ENCODE measurements at places on chromosomes 16 and 17.

DNA sequence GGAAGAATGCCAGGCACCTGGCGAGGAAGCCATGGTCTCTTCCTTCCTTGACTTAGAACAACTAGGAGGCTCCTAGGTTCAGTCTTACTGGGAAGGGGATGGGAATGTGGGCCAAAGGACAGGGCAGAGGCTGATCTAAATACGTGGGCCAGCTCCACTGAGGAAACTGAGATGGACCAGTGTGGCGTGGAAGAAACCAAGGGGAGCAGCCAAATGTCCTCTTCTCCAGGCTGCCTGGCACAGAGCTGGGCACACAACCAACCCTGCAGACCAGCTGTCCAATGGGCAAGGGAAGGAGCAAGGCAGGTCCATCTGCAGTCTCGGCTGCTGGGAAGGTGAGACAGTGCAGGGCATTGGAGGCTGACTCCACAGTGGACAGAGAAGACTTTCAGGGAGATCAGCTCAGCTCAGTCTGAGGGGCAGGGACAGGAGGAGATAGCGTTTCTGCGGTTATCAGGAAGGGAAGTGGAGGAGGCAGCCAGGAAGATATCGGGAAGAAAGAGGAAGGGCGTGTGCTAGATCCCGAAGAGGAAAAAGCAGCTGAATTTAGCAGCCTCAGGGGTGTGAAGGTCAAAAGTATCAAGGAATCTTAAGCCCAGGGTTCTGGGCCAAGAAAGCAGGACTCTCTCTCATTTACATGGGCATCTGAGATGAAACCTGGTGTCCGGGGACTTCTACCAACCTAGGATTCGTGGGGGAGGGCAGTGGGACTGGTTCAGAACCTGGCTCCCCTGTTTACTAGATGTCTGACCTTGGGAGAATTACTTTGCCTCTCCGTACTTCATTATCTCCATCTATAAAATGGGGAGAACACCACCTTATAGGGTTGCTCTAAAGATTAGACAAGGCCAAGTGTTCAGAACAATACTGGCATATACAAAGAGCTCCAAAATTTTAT is 1.8 kb downstream of the KIFC3 start:
- no peak for DNase-seq

DNA sequence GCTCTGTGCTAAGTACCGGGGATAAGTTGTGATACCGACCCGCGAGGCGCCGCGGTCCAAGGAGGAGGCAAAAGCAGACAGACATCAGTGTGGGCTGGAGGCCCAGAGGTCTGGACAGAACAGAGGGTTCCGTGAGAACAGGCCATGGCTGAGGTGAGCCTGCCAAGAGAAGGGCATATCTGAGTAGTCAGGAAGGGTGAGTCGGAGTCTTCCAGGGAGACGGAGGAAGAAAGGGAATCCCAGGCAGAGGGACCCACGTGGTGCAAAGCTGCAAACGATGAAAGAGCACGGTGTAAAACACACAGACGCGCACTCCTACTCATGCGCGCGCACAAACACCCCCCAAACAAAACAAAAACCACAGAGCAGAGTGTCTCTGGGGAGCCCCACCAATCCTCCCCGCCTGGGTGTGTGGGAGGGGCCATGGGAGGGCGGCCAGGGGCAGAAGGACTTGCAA is 18.1 kb downstream of the RHBDL3 start:
- DNase-seq: no peak

GRCh38 chr17:46879101-46879500 is 27.7 kb downstream of the WNT9B start:
- DNase-seq: no peak

DNA sequence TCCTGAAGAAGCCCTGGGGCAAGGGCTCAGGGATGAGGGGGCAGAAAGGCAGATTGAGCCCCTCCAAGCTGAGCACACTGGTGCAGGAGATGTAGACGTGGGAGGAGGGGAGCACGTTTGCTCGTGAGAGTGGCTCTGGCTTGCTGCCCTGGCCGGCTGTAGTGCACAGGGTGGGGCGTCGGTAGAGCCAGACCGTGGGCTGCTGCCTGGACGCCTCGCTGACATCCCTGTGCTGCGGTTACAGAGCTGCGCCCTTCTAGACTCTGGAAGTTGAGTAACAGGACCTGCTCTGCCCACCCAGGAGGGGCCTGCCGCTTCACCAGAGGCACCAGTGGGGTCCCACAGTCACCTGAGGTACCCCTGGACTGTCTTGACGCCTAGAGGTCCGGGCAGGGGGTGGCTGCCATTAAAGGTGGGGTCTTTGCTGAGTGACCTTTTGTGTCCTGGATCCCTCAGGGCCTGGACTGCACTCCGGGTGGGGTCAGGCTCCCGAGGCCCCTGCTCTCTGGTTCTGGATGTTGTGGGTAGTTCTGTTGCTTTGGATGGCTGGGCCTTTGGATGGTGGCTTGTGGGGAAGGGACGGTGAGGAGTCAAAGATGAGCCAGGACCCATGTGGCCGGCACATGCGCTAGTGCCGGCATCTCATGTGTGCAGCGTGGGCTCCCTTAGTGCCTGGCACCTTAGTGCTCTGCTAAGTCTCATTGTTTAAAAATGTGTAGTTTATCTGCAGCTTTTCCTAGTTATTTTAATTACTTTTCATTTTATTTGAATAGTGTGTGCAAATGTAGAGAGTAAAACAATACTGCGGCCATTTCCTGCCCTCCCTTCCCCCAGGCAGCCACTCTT is 41.7 kb downstream of the PGS1 start:
- DNase-seq: no peak

GRCh38 chr16:57107321-57107922 is 15.0 kb downstream of the CPNE2 start:
- no peak for DNase-seq

DNA sequence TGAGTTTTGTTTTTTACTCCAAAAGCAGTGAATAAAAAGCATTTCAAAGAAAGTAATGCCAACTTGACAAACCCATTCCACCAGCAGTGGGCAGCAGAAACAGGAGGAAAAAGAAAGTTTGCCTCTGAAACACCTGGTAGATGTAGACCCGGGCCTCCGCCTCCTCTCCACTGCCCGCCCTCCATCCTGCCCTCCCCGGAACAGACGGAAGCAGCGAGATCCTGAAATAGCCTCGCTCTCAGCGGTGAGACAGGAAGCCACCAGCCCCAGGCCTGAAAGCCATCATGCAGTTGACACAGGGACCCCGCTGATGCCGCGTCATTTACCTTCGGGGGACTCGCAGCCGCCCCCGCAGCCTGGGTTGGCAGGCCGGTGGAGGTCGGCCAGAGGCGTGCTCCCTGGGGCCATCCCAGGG is 67.8 kb downstream of the C16orf78 start:
- peak; percentile 75 for DNase-seq

GRCh38 chr17:32110596-32110995 is 31.7 kb upstream of the RHOT1 start:
- DNase-seq: no peak

DNA sequence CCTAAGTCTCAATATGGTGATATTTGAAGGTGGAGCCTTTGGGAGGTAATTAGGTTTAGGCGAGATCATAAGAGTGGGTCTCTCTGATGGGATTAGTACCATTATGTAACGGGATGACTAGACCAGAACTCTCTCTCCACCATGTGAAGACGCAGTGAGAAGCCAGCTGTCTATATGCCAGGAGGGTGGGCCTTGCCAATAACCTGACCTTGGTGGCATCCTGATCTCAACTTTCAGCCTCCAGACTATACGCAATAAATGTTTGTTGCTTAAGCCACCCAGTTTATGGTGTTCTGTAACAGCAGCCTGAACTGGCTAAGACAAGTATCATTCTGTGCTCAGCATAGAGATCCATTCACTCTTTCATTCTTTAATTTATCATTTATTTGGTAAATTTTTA is 167.2 kb upstream of the CDH11 start:
- DNase-seq: no peak

- DNase-seq: no peak
Measured at GRCh38 chr17:64947152-64947551, 27.9 kb upstream of the LRRC37A3 start.

GRCh38 chr17:17732892-17733670 is 51.8 kb downstream of the RAI1 start:
- no peak for DNase-seq

DNA sequence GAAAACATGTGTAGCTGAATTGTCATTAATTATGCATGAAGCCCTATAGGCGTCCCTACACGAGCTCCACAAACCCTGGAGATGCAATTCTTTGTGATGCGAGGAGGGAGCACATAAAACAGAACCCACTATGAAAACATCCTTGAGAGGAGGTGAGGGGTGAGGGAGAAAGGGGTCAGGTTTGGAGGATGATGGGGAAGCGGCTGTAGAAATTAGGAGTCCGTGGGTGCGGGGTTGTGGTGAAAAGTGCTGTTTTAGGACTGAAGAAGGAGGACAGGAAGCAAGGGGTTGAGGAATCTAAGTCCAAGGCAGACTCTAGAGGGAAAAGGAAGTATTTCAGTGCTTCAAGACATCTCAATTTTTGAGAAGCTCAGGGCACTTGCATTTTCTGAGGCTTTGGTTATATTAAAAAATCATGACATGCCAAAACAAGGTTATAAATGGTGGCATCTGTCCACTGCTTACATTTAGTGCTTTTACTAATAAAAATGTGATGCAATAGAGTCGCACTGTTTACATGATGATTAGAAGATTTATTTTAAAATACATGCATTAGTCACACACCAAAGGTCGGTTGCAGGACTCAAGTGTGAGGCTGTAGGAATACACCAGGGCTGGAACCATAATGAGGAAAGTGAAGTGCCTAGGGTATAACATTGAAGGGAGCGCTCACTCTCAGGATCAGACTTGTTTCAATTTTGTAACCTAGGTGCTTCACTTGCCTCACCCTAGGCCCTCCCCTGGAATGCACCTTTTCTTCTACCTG is 379.5 kb downstream of the HS3ST4 start:
- no peak for DNase-seq

- peak; percentile 53 for DNase-seq
Measured at GRCh38 chr16:566475-567372, at the start of gene NHLRC4. Gene NHLRC4 (plus strand): TSS chr16:567005. CDS start chr16:568048, 1,043 bp downstream.

GRCh38 chr17:69390795-69391501 is 23.5 kb upstream of the MAP2K6 start:
- no peak for DNase-seq

GRCh38 chr16:6852643-6853225 is 479.9 kb upstream of the RBFOX1 start:
- DNase-seq: no peak

- DNase-seq: no peak
Measured at GRCh38 chr17:50471009-50471905, 2.6 kb upstream of the CHAD start.

DNA sequence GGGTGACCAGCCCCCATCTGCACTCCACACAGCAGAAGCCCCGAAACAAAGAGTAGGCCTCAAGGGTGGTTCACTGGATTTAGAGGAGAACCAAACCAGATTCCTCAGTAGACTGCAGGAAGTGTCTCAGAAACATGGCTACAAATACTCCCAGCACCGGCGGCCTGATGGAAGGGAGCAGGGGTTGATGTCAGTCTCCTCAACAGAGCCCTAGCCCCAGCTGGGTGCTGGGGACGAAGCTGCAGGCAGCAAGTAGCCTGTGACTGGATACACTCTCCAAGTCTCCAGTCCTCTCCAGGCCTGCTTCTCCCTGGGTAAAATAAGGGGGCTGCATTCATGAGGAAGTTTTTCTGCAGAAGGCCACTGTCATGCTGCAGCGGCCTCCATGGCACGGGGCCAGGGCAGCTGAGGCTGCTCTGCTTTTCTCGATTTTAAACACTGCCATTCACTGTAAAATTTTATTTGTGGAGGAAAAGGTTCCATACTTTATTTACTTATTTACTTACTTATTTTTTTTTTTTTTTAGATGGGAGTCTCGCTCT is 36.7 kb upstream of the SREBF1 start:
- DNase-seq: no peak

- no peak for DNase-seq
Measured at GRCh38 chr16:19130385-19130784, 16.6 kb downstream of the ITPRIPL2 start.

DNA sequence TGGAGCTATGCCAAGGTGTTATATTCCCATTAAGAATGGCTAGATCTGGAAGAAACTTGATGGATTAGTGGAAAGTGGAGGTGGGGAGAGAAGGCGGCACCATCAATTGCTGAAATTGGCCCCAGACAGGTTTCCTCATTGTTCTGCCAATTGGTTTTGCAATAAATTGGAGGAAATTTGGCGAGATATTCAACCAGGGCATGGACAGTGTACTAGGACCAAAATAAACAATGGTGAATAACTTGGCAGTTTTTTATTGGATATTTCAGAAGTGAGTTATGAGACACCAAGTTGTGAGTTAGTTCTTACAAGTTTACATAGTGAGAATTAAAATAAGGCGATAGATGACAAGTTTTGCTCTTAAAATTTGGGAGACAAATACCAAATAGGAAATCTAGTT is 41.1 kb upstream of the SOX9 start:
- no peak for DNase-seq

- no peak for DNase-seq
Measured at GRCh38 chr17:20053361-20053964, 44.3 kb downstream of the SPECC1 start.

DNA sequence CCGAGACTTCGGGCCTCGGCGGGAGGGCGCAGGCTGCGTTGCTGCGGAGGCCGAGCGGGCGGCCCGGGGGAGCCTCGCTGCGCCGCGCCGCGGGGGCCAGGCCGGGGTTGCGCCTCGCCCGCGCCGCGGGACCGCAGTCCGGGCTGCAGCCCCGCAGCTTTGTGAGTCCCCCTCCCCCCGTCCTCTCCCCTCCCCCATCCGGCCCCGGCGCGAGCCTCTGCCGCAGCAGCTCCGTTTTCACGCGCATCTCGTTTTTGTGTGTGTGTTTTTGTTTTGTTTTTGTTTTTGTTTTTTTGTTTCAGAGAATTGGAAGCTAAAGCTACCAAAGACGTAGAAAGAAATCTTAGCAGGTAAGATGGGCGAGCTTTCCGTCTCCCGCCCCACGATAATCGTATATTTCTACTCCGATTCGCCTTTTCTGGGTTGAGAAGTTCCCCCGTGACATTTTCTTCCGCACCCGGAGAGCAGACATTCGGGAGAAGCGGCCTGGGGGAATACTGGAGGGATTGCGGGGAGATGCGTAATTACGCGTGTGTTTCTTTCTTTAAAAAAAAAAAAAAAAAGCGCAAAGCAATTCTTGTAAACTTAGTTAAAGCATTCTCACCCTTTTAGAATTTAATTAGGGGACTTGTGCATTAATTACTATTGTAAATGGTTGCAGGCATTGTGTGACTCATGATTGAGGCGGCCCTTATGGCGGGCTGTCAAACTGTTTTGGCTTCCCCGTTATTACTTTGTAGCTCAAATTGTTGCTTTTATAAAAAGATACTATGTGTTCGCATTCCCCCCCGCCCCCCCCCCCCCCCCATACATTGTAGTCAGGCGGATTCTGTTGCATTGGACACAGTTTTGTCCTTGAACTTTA is 732 bp downstream of the TNRC6A start:
- DNase-seq: peak; percentile 31

- no peak for DNase-seq
Measured at GRCh38 chr17:2011411-2012371, 13.4 kb downstream of the RTN4RL1 start.

DNA sequence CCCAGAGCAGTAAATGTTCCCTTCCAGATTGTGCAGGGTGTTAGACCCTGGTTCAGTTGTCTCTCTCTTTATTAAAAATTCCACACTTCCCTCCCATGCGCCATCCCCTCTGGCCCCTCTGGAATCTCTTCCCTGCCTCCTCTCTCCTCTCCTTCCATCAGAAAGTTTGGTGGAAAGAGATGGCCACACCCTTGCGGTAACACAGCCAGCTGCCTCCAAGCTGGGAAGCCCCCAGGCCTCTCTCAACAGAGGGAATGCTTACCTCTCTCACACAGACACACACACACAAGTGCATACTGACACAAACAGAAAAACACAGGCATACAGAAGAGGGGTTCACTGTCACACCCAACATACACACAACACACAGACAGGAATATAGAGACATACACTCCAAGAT is 220.5 kb downstream of the C16orf78 start:
- DNase-seq: no peak
